ENCODE measurements at places on chromosomes 3 and 15.

GRCh38 chr3:161171113-161171512 lies 50.0 kb upstream of the NMD3 start:
- DNase-seq: no peak

GRCh38 chr3:100110162-100110561 lies 4.1 kb downstream of the FILIP1L start:
- DNase-seq: no peak

- DNase-seq: no peak
These were observed 15.1 kb downstream of the TLNRD1 start for GRCh38 chr15:81015621-81016488.

DNA sequence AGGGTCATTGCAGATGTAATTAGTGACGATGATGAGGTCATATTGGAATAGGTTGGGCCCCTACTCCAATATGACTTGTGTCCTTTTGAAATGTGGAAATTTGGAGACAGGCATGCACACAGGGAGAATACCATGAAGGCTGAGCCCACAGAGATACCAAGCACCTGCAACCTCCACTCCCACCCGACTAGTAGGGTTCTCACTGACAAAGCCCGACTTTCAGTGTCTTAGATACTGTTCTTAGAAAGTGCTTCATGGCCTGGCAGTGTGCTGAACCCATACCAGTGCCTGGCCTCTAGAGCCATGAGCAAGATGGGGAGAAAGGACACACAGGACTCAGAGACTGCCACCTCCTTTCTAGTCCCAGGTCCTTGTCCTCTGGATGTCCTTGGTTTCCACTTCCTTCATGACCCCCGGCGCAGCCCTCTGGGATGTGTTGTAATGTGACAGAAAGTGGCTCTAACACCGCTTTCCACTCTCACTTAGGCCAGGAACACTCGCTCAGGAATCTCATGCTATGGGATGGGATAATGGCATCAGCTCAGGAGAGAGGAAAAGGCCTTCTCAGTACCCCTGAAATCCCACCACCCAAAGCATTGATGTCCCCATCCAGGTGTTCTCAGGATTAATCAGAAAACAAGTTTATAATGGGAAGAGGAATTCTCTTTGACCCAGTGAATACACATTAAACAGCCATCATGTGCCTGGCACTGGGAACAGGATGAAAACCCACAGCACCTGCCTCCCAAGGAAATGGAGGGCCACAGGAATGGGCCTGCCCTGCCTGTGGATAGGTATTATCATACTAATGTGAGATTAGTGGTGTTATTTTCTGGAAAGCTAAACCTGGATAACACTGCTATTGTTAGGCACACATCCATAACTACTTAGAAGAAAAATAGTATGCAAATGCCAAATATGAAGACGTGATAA lies 59.9 kb downstream of the RPL39L start:
- DNase-seq: no peak

- no peak for DNase-seq
These were observed 59.9 kb downstream of the KAT2B start for GRCh38 chr3:20100151-20100550.

GRCh38 chr3:77524463-77524862 lies 484.6 kb downstream of the ROBO2 start:
- DNase-seq: no peak

DNA sequence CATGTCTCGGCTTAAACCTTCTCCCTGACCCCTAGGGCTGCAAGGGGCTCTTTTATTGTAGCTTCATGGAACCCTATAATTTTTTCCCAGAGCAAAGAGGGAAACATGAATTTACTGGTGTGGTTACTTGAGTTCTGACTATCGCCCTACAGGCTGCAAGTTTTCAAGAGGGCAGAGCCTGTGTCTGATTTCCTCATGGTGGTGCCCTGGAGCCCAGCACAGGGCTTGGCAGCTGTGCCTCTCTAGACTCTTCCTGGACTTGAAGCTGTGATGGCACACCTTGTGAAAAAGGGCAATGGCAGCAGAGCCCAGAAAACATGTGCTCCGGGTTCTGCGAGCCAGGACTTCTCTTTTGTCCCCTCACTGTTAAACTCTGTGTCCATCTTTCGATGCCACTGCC lies 34.2 kb upstream of the TF start:
- no peak for DNase-seq

GRCh38 chr3:158570999-158571702 lies at the start of gene MLF1:
TSS of gene MLF1 (plus strand) at chr3:158571194. CDS start at chr3:158571301, 107 bp downstream.
- no peak for DNase-seq

GRCh38 chr3:62103531-62103930 lies 269.8 kb downstream of the FEZF2 start:
- DNase-seq: no peak

GRCh38 chr3:177263615-177264368 lies 66.5 kb upstream of the TBL1XR1 start:
- DNase-seq: no peak
